ENCODE measurements at places on chromosomes 12 and 14.

GRCh38 chr12:30257618-30258017, 438.1 kb downstream of the IPO8 start:
- no peak for DNase-seq

- DNase-seq: no peak
Observed at GRCh38 chr14:74892745-74893144, 11.0 kb downstream of the DLST start.

DNA sequence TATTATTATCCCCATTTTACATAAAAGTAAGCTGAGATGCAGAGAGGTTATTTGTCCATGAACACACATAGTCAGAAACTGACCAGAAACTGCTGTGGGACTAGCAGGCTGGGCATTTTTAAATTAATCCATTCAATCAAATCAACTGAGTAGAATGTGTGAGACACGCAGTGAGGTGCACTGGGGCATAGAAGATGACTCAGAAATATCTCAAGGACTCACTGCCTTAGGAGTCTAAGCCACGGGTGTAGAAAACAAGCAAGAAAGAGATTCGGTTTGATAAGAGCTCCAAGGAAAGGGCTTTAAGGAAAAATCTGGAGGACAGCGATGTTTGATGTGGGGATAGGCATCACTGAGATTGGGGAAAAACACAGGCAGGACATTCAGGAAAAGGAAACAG, 127.8 kb downstream of the ANO2 start:
- no peak for DNase-seq

GRCh38 chr12:32568228-32568627, 110.9 kb upstream of the DNM1L start:
- DNase-seq: no peak

- no peak for DNase-seq
Observed at GRCh38 chr14:43356979-43357545, 1150.0 kb downstream of the FSCB start.

GRCh38 chr12:132078190-132078589, 65.9 kb downstream of the DDX51 start:
- no peak for DNase-seq

DNA sequence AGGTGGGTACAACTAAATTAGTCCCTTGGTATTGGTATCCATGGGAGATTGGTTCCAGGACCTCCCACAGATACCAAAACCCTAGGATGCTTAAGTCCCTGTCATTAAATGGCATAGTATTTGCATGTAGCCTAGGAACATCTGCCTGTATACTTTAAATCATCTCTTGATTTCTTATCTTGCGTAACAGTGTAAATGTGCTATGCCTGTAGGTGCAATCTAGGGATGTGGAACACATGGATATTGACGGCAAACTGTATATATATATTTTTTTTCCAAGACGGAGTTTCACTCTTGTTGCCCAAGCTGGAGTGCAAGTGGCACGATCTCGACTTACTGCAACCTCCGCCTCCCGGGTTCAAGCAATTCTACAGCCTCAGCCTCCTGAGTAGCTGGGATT, 1.5 kb downstream of the KNTC1 start:
- no peak for DNase-seq

DNA sequence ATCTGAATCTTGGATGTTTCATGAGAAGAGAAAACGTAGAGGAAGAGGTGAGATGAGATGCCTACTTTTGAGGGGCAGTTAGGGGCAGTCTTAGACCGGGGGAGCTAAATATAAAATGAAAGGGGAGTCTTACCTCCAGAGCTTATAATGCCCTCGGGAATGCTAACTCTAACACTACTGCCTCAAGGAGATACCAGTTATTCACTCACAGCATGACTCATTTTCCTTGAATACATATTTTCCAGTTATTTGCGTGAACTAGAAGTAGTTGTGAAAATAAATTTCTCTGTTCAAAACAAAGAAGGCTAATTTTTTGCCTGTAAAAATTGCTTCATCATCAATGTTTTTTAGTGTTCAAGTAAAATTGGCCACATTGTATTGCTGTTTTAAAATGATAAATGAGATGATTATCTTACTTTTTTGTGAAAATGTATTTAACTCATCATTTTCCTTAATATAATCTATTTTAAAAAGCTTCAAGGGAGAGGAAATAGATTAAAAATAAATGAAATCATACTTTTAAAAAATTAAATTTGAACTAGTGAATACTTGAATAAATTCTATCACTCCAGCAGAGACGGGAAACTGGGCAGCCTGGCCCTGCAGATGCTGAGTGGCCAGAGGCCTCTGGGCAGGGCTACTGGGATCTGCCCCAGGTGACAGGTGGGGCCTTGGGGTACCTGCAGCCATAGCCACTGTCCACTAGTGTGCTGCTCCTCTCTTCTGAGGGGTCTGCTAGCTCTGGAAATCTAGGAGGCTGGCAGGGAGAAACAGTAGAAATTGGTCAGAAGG, 339.3 kb downstream of the EGLN3 start:
- no peak for DNase-seq

GRCh38 chr14:85279407-85279806, 250.5 kb upstream of the FLRT2 start:
- DNase-seq: no peak

- peak; percentile 83 for DNase-seq
Observed at GRCh38 chr14:103520657-103521437, 1.8 kb downstream of the CKB start.

DNA sequence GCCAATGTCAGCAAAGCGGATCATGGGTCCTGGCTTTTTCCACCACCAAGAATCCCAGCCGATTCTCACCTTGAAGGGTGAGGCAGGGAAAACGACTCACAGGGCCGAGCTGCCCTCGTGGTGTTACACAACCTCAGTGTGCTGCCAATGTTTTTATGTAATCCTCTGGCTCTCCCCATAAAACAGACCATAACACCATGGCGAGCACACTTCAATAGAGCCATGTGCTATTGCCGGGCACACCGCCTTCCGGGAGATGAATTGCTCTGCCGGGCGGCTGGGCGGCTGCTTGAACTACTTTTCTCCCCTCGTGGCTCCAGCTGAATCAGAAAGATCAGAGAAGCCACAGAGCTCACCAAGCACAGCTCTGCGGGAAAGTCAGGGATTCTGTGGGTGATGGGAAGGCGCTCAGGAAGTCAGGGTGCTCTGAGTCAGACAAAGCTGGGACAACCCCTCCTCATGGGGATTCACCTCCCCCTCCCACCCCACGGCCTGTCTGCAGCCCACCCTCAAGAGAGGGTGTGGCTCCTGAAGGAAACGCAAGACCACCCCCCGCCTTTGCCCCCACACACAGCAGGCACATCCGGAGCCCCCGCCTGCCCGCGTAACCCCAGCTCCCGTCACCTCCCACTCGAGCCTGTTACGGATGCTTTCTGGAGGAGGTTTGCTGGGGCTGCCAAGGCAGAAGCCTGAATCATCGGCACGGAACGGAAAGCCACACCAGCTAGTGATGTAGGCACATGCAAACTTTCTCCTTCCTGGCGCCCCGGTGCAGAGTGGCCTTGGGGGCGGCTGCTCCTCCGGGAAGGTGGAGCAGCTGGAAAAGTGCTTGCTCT, 1.8 kb downstream of the GALNT9 start:
- no peak for DNase-seq

Measured in progenitor cell of endocrine pancreas (in vitro differentiated cells).